Stimulated activated CD4-positive, alpha-beta T cell treated with anti-CD3 and anti-CD28 coated beads, Interleukin-4, amount 100 ng/mL, for 1 hour (primary cell): ENCODE measurements at places on chromosomes 1 and 21.

DNA sequence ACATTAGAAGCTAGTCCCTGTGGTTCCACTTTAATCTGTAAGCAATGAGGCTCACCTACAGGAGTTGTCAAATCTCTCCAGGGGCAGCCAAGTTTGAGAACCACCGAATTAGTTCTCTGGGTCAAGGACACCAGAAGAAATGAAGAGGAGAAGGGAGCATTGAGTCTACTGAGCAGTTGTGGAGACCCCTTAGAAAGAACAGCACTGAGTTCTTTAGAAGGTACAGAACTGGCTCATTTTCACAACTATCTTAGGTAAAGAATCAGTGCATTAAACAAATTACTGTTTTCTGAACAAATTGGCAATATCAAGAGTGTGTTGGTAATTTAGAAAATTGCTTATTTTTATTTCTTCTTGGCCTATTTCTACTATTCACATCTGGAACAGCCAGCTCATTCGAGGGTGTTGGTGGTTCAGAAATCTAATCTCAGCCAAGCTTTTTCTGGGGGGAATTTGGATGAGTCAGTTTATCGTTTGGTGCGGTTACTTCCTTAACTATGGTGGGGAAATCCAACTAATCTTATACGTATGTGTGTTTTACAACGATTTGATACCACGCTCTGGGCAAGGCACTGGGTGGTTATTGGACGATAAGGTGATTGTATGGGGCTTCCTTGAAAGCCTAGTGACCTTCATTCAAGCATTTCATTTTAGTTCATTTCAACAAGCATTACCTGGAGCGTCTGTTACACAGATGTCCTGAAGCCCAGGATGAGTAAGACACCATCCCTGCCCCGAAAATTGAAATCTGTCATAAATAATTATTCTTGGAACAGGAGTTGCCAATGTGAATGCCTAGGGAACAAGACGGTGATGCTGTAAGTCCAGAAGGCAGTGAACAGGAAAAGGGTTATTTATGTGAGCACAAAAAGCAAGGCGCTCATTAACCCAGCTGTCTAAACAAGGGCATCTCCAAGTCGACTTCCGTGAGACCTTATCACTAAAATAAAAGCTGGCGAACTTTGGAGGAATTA, 52.0 kb upstream of the TMPRSS2 start:
- no peak for DNase-seq

GRCh38 chr1:17633654-17634053, 94.2 kb downstream of the ARHGEF10L start:
- no peak for DNase-seq

DNA sequence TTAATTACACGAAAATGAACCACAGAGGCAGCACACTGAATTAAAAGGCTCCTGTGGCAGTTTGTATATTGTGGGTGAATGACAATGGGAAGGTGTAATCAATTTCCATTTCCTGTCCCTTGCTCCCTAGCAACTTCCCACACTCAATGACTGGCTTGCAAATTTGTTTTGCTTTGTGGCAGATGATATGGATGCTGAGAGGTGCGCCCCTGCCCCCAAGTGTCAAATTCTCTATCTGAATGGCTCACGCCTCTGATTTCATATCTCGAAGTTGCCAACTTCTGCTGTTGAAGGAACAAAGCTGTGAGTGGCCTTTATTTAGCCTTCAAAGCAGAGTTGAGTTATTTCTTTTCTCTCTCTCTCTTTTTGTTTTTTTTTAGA, 86.0 kb downstream of the FOXD2 start:
- DNase-seq = no peak

DNA sequence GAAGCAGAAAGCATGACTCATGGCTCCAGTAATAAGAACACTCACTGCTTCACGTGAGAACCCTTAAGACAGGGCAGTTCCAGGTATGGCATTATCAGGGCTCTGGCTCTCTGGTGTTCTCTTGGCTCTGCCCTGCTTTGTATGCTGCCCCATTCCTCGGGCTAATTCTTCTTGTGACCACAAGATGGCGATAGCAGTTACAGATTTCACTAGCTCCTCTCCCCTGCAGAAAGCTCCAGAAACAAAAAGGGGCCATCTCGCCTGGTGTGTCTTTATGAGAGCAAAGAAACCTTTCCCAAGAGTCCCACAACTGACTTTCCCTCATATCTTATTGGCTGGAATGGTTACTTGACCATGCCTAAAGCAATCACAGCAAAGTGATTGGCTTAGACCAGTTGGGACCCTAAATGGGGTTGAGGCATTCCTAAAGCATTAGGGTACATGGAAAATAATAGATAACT, 60.1 kb downstream of the F3 start:
- DNase-seq = peak; percentile 2

DNA sequence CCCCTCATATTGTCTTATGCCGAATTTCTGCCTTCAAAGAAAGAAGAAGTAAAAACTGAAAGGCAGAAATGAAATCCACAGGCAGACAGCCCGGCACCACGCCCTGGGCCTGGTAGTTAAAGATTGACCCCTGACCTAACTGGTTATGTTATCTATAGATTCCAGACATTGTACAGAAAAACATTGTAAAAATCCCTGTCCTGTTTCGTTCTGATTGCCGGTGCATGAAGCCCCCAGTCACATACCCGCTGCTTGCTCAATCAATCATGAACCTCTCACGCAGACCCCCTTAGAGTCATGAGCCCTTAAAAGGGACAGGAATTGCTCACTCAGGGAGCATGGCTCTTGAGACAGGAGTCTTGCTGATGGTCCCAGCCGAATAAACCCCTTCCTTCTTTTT, 49.3 kb downstream of the JMJD4 start:
- no peak for DNase-seq

- DNase-seq = no peak
Measured at GRCh38 chr1:215045698-215046308, 36.7 kb upstream of the KCNK2 start.

- no peak for DNase-seq
Measured at GRCh38 chr1:201970334-201971159, 11.9 kb upstream of the RNPEP start.

- no peak for DNase-seq
Measured at GRCh38 chr1:116880917-116881316, 28.8 kb upstream of the PTGFRN start.

DNA sequence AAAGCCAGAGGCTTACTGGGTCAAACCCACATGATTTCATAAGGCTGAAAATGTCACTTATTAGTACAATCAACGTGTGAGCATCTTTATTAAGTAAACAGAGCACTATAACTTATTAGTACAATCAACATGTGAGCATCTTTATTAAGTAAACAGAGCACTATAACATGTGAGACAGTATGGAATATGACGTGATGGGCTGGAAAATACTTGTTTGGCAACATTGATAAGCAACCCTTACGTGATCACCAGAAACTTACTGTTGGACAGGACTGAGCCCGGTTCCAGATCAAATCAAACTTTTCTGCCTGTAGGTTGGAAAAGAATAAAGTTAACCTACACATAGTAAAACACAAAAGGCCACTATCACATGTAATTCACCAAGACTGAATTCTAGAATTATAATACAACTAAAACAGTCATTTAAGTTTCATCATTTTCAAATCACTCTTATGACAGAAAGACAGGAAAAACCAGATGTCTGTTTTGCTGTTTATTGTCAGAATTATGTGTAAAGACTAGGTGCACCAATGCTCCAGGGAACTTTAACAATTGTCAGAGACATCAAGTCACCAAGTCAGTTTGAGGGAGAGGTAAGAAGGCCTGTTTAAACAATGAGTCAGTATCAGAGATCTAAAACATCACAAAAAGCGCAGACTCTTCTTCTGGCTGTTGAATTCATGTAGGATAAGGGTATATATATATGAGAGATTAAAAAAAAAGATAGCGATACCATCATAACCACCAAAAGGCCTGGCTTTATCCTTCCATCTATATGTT, 15.7 kb downstream of the ATPAF1 start:
- DNase-seq = no peak

GRCh38 chr1:15574741-15575140, 10.1 kb downstream of the AGMAT start:
- DNase-seq = no peak

GRCh38 chr1:108050911-108051629, 86.1 kb upstream of the VAV3 start:
- no peak for DNase-seq

- no peak for DNase-seq
Measured at GRCh38 chr1:50275566-50275965, 147.7 kb downstream of the DMRTA2 start.
